ENCODE measurements at places on chromosomes 1 and 21.

- no peak for DNase-seq
Observed at GRCh38 chr21:26224366-26224765, 53.8 kb upstream of the APP start.

GRCh38 chr1:81703756-81704463 is 96.8 kb upstream of the ADGRL2 start:
- no peak for DNase-seq

- DNase-seq: no peak
Observed at GRCh38 chr1:47232187-47232874, at the start of gene TAL1. TSS of gene TAL1 (minus strand) at chr1:47232225. CDS start at chr1:47225888, 6,337 bp downstream.

DNA sequence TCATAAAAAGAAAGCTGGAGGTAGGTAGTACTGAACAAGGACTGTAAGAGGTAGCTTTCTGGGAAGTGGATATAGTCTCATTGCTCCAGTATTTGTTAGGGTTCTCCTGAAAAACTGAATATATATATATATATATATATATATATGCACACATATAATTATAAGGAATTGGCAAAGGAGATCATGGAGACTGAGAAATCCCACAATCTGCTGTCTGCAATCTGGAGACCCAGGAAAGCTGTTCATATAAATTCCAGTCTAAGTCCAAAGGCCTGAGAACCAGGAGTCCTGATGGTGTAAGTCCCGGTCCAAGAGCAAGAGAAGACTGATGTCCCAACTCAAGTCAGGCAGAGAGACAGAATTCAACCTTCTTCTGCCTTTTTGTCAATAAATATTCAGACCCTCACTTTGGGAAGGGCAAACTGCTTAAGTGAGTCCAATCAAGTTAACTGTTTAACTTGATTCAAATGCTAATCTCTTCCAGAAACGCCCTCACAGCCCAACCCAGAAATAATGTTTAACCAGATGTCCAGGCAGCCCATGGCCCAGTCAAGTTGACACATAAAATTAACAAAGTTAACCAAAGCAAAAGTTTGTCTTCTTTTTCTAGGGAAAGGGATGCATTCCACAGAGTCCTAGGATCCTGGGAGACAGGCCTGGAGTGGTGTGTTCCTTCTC is 225.3 kb upstream of the KAZN start:
- DNase-seq: no peak

DNA sequence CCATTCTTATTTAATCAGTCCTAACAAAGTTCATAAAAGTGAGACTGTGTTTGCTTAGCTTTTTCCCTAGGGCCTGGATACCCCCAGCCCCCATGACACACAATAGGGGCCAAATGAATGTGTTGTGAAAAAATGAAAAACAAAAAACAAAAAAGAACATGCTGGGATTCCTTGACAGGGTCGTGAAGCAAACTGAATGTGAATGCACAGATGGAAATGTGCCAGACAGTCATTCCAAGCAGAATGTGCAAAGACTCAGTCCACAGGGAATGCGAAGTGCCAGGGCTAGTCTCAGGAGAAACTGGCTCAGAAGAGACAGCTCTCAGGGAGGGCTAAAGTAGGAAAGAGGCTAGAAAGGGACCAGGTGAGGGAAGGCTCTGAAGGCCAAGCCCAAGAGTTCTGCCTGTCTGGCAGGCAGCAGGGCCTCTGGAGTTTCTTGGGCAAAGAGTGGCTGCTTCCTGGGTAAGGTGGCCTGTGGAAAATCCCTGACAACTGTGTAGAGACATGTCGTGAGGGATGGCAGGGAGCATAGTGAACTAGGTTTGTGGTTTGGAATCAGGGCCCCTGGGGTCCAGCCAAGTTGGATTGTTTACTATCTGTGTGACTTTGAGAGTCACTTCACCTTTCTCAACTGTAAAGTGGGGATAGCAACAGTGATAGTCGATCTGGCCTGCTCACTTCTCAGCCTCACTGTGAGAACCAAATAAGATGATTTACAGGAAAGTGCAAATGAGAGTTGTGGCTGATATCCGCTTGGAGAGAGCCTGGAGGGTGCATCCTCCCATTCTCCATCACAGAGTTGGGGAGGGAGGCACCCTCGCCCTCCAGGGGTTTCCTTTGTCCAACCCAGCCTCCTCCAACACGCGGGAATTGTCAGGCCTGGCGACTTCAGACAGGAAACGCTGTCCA is 1.2 kb upstream of the ADAM15 start:
- no peak for DNase-seq

All from NCI-H187 (cell line).